Muscle of leg (tissue), 16 donors: ENCODE measurements at places on chromosomes 12 and 14.

DNA sequence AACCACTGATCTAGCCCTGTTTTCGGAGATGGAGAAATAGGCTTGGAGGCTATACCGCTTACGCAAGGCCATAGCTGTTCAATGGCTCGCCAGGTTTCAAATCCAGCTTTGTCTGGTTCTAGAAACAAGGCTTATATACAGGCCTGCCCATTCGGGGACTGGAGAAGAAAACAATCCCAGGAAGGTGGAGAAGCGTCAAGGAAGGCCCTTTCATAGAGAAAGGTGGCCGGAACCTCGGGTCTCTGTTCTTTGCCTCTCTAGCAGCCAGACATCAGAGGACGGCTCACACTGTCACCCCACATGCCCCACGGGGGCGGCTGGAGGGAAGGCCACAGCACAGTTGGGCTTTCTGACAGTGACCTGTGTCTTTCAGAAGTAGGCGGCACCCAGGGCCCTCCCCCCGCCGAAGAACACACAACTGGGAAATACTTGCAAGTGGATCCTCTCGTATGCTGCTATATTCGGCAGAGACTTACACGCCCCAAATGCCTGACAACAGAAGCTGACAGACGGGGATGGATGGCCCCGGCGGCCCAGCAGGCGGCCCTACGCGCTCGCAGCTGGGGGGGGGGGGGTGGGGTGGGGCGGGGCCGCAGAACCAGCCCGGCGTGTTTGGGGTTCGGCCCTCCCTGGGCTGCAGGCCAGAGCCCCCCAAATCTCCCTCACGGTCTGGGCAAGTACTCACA lies 4.5 kb upstream of the SETD1B start:
- peak; percentile 92 for DNase-seq

DNA sequence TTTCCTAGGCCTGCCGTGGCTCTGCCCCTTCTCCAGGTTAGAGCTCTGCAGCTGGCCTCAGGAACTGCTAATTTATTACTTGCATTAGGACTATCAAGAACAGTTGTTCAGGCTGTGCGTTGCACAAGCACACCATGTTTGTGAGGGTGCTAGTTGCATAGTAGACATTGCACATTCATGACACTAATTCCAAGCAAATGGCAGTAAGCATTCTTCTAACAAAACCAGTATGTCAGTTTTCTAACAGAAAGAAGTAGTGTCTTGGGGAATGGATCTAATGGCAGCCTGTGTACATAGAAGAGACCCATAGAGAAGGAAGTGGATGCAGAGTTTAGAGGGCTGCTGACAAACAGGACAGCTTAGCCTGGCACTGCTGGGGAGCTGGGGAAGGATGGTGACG lies 53.9 kb downstream of the ERH start:
- no peak for DNase-seq

DNA sequence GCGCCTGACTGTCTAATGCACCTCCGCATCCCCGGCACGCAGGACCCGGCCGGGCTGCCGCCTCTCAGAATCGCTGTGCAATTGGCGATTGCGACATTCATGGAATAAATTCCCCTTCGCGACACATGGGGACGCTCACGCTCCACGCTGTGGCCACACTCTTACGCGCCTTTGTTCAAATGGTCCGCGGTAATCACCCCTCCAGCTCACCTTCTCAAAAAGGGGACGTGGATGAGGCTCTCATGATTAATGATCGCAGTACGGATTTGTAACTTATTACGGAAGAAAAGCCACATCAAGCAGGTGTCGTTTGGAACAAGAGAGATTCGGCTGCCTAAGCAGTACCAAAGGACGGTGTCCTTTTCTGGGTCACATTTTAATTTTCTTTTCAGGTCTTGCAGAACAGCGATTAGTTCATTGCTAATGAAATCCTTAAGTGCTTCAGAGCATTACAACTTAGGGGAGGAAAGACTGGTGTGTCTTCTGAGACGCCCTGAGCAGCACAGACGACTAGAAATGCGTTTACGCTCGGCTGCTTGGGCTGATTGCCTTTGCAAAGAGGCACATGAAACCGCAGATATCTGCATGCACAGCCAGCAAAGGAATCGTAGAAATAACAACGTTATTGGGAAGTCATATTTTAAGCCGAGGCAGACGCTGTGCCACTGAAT lies 37.3 kb upstream of the ADGRD1 start:
- DNase-seq, result peak; percentile 76

- DNase-seq, result no peak
Observed at GRCh38 chr12:47085815-47086252, 6.1 kb upstream of the AMIGO2 start.

GRCh38 chr12:27219693-27220054 lies 24.4 kb upstream of the STK38L start:
- no peak for DNase-seq

GRCh38 chr12:3542911-3543310 lies 51.9 kb downstream of the PRMT8 start:
- no peak for DNase-seq

- DNase-seq, result peak; percentile 11
Observed at GRCh38 chr12:30719060-30719459, 23.4 kb upstream of the IPO8 start.

- DNase-seq, result peak; percentile 2
Observed at GRCh38 chr12:42325326-42325652, 605 bp downstream of the ZCRB1 start.

DNA sequence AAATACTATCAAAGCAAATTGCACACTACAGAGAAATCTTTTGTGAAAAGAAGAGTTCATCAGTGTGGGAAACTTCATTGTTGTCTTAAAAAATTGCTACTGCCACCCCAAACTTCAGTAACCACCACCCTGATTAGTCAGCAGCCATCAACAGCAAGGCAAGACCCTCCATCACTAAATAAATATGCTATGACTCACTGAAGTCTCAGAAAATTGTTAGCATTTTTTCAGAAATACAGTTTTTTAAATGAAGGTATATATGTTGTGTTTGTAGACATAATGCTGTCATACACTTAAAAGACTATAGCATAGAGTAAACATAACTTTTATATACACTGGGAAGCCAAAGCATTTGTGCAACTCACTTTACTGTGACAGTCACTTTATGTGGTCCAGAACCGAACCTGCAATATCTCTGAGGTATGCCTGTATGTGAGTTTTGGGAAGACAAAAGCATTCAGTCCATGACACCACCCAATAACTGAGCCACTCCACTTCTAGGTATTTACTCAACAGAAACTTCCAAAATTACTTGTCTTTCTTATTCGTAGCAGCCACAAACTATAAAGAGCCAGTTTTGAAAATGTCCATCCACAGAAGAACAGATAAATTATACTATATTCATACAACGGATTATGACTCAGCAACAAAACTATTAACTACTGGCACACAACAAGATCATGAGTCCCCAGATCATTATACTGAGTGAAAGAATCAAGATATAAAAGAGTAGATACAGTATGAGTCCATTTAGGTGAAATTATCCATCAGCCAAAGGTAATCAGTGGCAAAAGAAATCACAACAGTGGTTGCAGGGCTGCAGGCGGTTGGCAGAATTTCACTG lies 649.6 kb downstream of the BCL11B start:
- no peak for DNase-seq

- no peak for DNase-seq
Observed at GRCh38 chr12:129337413-129337812, 484.1 kb downstream of the GLT1D1 start.

DNA sequence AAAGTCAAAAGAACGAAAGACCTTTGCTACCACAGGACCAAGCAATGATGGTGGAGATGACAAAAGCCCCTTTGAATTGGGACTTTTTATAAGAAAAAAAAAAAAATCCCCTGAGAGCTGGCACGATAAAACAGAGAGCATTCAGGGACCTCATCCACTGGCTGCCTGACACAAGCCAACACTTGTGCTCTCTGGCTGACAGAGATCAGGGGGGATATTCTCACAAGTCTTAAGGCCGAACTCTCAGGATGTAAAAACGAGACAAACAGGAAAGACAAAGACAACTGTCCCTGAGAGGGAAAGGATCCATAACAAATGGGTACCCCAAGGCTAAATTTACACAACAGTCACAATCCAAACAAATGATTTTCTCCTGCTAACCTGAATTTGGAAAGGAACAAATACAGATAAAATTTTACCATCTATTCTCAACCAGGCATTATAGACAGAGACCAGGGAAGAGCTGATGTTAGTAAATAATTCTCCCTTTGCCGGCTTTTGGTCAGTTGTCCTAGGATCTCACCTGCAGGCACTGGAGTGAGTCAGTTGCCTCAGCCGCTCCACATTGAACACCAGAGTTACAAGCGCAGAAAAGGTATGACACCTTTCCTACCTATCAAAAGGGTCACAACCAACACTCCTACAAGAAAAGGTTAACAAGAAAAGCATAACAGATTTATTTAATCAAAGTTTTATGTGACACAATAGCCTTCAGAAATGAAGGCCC lies 37.9 kb upstream of the GARIN6 start:
- no peak for DNase-seq

DNA sequence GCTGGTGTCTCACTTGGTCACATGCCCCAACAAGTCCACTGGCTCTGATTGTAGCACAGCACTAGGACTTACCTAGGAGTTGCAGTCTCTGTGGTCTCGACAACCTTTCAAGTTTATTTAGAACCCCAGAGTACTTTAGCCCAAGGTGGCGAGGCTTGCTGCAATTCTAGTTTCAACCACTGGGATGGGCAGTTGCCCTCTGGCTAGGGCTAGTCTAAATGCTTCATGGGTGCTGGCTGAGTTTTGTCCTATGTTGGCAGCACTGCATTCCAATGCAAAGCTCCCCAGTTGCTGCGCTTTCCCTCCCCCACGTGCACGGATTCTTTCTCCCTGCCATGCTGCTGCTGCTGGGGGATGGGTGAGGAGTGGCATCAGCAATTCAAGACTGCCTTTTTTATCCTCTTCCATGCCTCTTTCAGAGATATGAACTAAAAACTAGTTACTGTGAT lies 207.9 kb downstream of the SYNE2 start:
- no peak for DNase-seq

GRCh38 chr14:53622447-53622846 lies 334.2 kb downstream of the BMP4 start:
- DNase-seq, result no peak

DNA sequence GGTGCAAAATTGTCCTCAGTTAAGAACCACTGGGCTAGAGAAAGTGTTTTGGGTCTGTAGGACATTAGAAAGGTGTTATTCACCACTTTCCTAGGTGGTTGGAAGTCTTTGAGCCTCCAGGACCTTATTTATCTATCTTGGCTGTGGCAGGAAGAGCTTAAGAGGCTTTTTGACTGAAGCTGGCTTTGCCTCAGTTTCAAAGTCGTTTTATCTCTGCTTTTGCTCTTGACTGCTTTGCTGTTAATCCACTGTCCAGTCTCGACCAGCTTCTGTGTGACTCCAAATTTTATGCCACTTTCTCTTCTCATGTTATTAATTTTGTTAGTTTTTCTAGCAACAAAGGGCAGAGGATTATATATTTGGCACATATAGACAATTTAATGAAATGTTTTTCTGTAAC lies 60.3 kb downstream of the PPHLN1 start:
- DNase-seq, result no peak

DNA sequence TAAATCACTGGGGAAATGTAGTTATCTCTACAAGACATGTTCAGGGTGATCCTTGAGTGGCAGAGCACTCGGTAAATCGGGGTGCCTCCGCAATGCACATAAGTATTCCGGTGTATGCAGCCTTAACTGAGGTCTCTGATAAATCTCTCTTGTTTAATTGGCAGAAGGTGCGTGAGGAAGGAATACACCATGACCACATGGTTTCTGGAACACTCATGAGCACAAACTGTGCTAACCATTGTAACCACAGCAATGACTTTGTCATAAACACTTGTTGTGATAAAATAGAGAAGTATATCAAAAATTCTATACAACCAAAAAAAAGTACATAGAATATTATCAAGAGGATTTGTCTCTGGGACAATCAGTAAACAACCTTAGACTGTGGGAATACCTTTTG lies 146.8 kb upstream of the DIO2 start:
- DNase-seq, result no peak
